Effector CD4-positive, alpha-beta T cell (primary cell): ENCODE measurements at places on chromosomes 3 and 15.

DNA sequence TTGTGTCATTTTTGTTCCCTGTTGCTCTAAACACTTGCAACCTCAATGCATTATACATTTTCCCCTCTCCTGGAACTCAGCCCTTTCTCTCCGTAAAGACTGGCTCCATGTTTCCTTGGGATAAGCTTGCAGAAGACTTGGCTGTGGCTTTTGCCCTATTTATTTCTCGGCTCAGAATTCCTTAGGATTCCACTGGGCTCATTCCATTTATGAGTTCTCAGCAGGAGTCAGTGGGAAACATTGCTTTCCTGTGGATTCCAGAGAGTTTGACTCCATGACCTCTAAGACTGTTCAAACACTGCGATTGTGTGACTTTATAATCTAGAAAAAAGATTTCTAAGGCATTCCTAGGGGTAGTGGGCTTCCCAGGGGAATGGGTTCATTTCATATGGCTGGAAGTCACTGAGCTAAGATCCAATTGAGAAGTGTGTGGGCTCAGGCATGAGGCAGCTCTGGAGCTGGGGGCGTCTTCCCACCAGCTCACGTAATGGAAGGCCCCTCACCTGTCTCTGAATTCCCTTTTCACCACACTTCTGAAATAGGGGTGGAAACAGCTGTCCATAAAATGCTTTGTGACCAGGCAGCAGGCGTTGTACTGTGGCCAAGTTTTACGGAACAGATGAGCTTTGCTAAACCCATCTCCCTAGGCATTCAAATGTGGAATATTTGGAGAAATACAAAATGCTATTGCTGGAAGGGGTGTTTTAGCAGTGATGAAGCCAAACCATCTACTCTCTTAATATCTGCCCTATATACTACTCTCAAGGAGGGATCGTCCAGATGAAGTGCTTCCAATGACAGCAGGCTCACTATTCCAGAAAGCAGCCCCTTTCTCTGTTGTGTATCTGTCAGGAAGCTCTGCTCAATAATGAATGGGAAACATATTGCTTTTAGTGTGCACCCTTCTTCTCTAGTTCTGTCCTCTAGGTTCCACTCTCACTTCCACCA lies 91.8 kb upstream of the BCL6 start:
- no peak for DNase-seq

DNA sequence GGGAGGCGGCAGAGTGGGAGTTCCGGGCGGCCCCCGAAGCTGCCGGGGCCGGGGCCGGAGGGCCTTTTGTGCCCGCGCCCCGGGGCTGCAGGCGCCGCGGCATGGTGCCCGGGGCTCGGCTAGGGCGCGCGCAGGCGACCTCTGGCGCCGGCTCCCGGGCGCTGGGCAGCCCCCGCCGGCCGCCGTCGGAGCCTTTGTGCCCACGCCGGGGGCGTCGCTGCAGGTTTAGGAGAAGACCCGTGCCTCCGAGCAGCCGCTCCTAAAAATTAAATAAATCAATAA lies 299 bp downstream of the PAQR9 start:
- DNase-seq: no peak

DNA sequence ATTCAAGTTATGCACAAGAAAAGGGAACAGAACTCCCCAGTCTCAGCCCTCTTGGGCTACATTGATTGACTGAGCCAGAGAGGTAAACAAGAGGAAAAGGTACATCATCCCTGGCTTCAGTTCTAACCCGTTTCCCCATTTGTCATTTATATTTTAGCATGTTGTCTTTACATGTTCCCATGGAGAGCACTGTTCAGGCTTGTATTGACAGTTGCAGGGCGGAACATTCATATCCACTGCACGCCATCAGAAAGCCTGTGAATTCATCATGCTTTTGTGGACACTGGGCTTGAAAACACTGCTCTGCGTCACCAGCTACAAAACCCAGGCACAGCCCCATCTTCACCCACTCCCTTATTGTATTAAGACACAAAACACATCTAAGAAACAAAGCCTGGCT lies 240.9 kb upstream of the EIF1B start:
- DNase-seq: no peak

GRCh38 chr15:91824256-91824655 lies 29.3 kb upstream of the SLCO3A1 start:
- DNase-seq: no peak

GRCh38 chr15:36175741-36176291 lies 403.6 kb upstream of the CDIN1 start:
- no peak for DNase-seq

- no peak for DNase-seq
These were observed 13.4 kb downstream of the KLF13 start for GRCh38 chr15:31340047-31340446.

DNA sequence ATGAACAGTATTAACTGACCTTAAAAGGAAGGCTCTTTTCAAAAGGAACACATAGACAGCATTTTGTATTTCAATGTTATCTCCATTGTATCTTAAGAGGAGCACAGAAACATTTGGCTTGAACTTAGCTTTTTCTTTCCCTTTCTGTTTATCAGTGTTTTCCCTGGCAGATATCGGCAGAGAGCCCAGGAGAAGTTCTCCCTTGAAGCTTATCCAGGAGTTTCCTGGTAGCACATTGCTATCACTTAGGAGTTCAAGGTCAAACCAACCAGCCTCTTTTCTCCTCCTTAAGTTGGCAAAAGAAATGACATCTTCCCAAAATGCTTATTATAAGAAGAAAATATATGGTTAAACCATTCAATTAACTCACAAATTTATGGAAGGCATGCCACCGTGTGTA lies 344.6 kb upstream of the UBE2E2 start:
- DNase-seq: no peak

DNA sequence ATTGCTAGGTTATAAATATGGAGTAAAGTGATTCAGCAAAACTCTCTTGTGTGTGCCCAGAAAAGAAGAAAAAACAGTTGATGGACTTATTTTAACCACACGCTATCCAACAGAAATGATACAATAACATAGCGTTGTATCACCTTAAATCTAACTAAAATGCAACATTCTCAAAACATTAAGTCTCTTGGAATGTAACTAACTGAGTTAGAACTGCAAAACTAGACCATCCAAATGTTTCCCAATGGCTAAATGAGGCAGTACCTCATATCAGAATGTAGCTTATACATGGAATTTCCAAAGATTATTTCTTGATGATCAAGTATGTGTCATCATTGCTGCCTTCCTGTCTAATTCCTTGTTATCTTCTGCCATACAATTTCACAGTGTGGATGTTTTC lies 187.9 kb downstream of the CNTN3 start:
- DNase-seq: no peak

DNA sequence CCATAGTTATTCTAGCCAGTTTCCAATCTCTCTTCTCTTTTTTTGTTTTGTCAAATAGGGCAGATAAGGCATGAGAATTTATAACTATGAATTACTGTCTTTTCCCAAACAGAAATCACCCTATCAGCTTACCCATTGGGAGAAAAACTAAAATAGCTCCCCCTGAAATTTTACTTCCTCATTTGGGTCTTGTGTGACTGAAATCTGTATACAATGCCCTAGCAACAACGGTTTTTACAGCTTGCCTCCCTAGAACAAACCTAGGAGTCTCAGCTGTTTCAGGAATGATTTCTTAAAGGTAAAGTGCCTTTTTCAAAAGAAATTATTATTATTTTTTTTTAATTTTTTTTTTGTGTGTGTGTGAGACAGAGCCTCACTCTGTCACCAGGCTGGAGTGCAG lies 56.8 kb downstream of the CD86 start:
- DNase-seq: no peak

DNA sequence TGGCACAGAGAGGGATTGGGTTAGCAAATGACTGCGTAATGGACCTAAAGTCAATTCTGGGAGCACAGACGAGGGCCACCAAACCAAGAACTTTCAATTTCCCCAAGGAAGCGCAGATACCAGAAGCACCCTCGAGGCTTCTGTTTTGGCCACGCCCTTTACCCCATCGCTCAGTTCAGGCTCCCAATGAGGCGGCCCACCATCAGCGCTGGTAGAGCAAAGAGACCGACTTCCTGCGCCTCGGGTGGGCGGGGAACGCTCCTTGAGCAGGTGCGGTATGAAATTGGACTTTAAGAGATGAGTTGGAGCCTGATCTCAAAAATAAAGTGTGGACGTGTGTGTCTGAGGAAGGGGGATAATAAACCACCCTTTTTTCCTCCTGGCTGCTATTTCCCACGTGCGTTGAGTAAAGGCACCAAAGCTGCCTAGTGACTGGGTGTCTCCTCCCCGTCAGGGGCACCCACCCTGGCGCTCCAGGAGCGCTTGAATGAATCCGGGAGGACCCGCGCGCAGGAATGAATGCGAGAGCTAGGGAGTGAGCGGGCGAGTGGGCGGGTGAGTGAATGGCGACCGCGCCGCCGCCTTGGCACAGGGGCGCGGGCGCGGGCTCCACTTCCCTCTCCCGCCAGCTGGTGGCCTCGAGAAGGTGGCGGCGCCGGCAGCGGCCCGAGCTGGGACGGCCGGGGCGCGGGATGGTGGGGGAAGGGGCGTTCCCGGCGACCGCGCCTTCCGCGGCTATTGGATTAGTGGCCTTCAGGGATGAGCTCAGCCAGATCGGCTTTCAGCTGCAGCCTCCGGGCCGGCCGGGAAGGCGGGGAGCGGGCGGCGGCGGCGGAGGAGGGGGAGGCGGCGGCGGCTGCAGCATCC lies at the start of gene SPSB4:
SPSB4 (plus strand) TSS at position 772 of the 867 bp plus-strand sequence. CDS start 14,758 bp downstream, outside the sequence.
- no peak for DNase-seq

DNA sequence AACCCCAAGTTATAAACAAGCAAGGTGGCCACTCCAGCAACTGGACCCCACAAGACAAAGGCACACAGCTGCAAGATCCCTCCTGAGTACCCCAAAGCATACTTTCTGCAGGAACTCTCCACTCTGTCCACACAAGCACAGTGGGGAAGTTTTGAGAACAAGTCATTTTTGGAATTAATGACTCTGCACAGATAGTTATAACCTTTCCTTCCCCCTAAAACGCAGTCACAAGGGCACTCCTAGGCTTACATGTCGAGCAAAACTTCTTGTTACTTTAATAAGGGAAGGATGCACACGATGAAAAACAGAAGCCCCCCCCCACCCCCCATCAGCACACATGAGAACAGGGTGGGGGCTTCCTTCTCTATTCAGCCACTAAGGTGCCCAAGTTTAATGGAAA lies 1.2 kb downstream of the STIMATE start:
- DNase-seq: no peak

- DNase-seq: no peak
These were observed 39.6 kb downstream of the VPS13C start for GRCh38 chr15:62020576-62021160.

DNA sequence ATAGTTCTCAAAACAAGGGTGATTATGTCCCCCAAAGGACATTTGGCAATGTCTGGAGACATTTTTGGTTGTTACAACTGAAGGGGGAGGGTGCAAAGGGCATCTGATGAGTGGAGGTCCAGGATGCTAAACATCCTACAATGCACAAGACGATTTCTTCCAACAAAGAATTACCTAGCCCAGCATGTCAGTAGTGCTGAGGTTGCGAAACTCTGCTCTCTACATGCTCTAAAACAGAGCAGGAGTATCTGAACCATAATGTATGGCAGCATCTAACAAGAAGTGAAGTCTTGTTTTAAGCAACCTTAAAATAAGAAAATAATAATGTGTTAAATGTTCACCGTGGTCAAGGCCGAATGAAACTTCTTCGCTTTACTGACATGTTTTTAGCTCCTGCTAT lies 7.0 kb downstream of the GYG1 start:
- DNase-seq: no peak

GRCh38 chr15:89402518-89402805 lies 67.8 kb upstream of the POLG start:
- DNase-seq: no peak

DNA sequence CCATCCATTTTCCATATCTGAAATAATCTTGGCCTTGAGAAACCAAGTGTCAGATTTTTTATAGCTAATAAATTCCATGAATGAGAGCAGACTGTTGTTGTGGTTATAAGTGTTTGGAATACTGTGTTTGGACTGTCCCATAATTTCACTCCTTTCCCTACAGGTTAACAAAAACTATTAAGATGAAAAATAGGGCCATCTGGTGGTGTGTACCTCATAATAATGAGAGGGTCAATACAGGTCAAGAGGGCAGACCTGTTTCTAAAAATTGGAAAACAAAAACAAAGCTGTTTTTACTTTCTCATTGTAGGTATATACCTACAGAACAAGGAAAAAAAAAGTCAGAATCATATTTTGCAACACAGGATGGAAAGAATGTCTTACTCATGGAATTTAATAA lies 553.8 kb upstream of the SGO1 start:
- DNase-seq: no peak

DNA sequence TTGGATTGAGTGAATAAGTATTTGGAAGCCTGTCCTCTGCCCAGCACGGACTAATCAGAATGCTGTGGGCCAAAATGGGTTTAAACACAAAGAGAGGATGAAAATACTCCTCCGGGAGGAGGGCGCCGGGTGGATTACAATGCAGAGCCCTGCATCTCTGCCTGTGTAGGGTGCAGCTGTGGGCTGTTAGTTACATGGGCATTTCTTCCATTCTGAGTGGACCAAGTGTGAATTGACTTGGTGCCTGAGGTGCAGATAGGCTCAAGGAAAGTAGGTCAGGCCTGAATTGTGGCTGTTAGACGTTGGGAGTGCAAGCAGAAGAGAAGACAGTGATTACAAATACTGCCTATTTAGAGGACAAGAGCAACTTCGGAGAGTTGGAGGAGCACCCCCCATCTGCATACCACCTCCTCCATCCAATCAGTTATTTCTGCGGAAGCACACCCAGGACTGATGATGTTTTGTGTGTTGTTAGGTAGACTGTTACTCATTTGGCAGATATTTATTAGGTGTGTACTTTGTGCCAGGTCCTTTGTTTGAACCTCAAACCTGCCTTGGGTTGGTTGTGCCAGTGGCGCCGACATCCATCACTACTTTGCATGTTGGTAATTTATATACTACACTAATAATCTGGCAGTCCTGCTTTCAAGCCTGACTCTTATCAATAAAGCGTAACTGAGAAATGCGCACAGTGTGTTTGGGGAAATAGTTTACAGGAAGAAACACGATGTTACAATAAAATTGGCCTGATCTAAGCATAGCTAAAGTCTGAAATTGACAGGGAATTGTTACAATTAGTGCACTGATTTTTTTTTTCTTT lies 33.0 kb downstream of the PTPRG start:
- no peak for DNase-seq

- DNase-seq: no peak
These were observed 272.7 kb downstream of the OCA2 start for GRCh38 chr15:27826411-27826810.

DNA sequence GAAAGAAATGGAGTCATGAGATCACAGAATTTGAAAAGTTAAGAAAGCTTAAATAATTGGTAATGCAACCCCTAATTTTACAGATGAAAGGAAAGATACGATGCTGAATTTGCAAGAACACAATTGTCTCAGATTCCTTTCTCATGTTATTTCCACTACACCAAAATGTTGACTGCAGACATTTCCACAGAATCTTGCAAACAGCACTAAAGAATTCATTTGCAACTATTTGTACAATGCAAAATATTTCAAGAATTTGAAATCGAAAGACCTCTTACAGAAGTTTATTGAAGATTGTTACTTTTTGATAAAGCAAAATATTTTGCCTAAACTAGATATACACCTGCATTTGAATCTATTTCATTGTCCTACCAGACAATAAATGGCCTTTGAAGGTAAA lies 194.1 kb upstream of the KCNMB2 start:
- DNase-seq: no peak

- DNase-seq: no peak
These were observed 17.2 kb upstream of the CD200 start for GRCh38 chr3:112315791-112316190.
